Right lung (tissue), 10 donors: ENCODE measurements at places on chromosomes 4 and X. TPM values are rescaled to one million over a fixed set of nuclear protein-coding genes. Genes with fewer than 3 reads are reported as not detected.

ENPEP gene
- polyA plus RNA-seq = 37.8 TPM

- no peak for DNase-seq
Observed at GRCh38 chr4:79065262-79065661, 126.0 kb upstream of the PAQR3 start.

GRCh38 chr4:142169216-142169615 lies 532.8 kb downstream of the IL15 start:
- no peak for DNase-seq

GRCh38 chr4:42638993-42639392 lies 17.9 kb downstream of the ATP8A1 start:
- no peak for DNase-seq

PABPC4L gene
- 15.5 TPM for polyA plus RNA-seq

FRMPD4 gene
- polyA plus RNA-seq = 0.86 TPM

DNA sequence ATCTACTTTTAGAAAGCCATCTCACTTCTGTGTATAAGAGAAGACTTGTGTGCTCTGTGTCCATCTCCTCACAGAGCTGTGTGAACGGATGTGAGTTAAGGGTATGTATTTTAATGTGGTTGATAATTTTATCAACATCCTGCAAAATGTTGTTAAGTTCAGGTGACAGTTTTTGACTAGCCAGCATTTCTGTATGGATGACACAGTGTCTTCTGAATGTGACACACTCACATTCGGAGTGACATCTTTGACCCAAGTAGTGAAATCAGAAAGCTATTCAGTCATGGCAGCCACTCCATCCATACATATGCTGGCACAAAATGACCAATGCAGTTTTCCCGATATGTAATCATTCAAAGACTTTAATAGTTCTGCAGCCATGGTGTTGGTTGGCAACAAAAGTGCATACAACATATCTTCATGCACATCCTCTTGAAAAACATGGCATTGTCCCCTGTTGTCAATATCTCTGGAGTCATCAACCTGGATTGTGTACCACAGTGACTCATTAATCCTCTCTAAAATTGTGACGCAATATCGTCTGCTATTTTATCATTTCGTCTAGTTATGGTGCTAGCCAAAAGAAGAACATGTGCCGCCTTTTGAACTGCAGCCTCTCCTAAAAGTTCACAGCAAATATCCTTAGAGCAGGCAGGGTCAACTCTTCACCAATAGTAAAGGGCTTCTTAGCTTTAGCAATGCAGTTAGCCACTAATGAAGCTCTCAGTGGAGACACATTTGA lies 6.8 kb upstream of the FGF2 start:
- DNase-seq = no peak

GRCh38 chrX:46676399-46677356 lies 82.2 kb downstream of the SLC9A7 start:
- no peak for DNase-seq

DNA sequence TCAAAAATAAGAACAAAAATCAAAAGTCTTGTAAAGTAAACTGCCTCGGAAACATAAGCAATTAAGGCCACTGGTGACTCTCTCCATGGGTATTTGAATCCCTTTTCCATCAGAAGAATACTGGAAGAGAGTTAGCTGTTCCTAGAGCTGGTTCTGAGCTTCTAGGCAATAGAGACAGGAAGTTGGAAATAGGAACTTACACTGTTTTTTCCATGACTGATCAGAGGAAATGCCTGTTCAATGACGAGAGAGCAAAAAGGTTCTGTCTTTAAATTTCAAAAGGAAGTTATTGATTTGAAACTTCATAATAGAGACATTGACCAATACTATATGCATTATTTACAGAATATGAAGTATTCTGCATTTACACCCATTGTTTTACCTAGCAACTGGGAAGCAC lies 503.5 kb upstream of the ARX start:
- DNase-seq = no peak

- no peak for DNase-seq
Observed at GRCh38 chr4:103011378-103012025, 8.0 kb downstream of the SLC9B1 start.

GRCh38 chr4:176400816-176401461 lies 81.2 kb downstream of the SPCS3 start:
- no peak for DNase-seq

CLDN34 gene
- not detected for polyA plus RNA-seq

- no peak for DNase-seq
Observed at GRCh38 chr4:8437281-8437680, 3.2 kb downstream of the ACOX3 start.

DNA sequence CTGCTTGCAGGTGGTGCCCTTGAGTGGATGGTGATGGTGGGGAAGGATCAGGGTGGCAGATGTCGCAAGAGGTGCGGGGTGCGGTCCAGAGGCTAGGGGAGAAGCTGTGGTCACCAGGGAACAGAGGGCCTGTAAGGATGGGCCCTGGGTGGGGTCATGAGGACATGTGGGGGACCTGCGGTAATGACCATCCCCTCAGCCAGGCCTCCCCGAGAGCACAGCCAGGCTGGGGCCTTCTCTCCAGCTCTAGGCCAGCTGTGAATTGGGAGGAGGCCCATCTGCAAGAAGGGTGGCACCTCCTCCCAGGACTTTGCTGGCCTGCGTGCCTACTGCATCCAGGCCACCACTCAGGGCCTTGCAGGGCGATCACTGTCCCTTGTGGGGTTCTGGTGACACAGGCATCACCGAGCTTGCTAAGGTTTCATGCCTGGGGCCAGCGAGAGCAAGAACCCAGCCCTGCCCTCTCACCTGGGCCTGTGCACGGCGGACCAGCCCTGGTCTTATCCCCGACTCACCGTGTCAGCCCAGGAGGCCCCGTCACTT lies 34.1 kb upstream of the MXD4 start:
- DNase-seq = no peak

PPP3CA gene
- 55.6 TPM for polyA plus RNA-seq

GRCh38 chr4:118351851-118352827 lies 664 bp downstream of the PRSS12 start:
- no peak for DNase-seq

DNA sequence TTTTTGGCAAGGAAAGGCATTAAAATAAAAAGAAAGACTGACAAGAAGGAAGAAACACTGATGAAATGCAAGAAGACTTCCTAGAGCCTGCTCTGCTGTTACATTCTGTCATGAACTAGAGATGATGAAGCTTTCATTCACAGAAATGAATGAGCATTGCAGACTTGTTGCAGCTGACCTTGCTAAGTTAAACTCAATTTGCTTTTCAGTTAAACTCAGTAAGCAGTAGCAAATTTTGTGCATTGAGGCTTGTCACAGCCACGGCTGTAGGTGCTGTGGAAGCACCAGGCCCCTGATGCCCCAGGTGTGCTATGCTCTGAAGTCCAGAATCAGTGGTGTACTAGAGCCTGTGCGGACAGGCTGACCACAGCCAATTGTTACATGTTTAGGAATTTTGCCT lies 39.6 kb upstream of the LSM6 start:
- no peak for DNase-seq

- no peak for DNase-seq
Observed at GRCh38 chr4:110854021-110854678, 231.3 kb upstream of the PITX2 start.

TCEAL9 gene
- polyA plus RNA-seq = 140 TPM

MAGED4 gene
- polyA plus RNA-seq = 54.7 TPM

- no peak for DNase-seq
Observed at GRCh38 chr4:93031431-93032098, 727.8 kb downstream of the GRID2 start.

- DNase-seq = no peak
Observed at GRCh38 chrX:94850811-94851210, 1176.8 kb downstream of the FAM133A start.

- DNase-seq = no peak
Observed at GRCh38 chr4:125123570-125124109, 191.1 kb upstream of the FAT4 start.

DNA sequence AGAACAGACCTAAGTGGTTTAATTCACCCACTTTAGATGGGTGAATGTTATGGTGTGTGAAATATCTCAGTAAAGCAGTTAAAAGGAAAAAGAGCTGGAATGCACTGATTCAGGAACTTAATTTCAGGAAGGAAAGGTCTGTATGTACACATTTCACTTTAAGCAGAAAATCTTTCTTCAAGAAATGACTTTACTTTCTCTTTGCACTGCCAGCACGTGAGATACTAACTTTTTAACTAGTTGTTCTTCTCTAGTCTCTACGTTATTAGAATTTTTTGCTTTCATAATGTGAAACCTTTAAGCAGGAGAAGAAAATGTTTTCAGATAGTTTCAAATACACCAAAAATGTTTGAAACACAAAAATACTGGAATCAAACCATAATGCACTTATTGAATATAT lies 18.8 kb downstream of the C4orf46 start:
- DNase-seq = no peak

GCNA gene
- 2.0 TPM for polyA plus RNA-seq

- no peak for DNase-seq
Observed at GRCh38 chr4:656436-657337, 17.4 kb downstream of the ATP5ME start.

CENPVL1 gene
- polyA plus RNA-seq = not detected

- no peak for DNase-seq
Observed at GRCh38 chr4:41655177-41655576, 93.3 kb downstream of the PHOX2B start.

DNA sequence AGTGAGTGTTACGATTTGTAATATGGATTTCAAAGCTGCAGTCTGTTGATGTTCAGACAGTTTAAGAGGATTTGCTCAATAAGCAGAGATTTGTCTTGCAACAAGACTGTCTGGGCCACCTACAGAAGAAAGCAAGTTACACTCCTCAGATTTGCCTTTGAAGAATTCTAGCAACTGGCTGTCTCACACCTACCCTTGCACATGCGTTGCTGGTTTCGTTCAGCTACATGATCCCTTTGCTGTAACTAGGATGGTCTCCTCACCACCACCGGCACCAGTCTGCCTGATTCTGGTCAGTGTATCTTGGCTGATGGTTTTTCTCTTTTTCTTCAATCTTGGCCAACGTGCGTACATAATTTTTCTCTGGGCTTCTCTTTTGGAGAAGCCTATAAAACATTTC lies 172.7 kb upstream of the LCORL start:
- DNase-seq = no peak

BANK1 gene
- polyA plus RNA-seq = 2.4 TPM

GRCh38 chr4:37447886-37448285 lies 203.3 kb downstream of the NWD2 start:
- no peak for DNase-seq

GRCh38 chrX:133655275-133656265 lies 240.3 kb upstream of the GPC4 start:
- no peak for DNase-seq

CT45A2 gene
- polyA plus RNA-seq = 1.3 TPM

GRCh38 chrX:47831788-47832187 lies 4.9 kb upstream of the ZNF81 start:
- no peak for DNase-seq

DNA sequence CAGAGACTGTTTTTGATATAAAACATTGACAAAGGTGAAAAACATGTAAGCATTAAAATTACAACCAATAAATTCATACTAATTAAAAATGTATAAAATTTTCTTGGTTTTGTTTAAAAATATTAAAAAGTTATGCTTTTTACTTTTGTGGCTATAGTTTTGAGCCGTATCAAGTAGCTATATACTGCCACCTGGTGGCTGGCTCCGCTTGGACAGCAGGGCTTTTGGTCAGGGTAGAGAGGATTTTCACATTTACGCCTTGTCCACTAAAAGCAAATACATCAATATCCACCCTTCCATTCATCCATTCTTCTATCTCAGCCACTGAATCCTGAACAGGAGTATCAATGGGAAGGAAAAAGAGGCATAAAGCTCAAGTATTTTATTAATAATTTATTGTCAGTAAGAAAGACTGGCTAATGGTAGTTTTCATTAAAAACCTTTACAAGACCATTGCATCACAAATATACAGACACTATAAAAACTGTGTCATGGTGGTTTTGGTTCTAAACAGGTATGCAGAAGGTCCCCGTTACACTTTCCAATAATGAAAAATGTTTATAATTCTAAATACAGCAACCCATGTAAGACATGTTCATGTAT lies 32.1 kb upstream of the MTNR1A start:
- DNase-seq = peak; percentile 54

GRCh38 chr4:47315346-47315745 lies 148.2 kb downstream of the COMMD8 start:
- no peak for DNase-seq

- no peak for DNase-seq
Observed at GRCh38 chr4:46946919-46947536, 38.0 kb upstream of the COX7B2 start.

DNA sequence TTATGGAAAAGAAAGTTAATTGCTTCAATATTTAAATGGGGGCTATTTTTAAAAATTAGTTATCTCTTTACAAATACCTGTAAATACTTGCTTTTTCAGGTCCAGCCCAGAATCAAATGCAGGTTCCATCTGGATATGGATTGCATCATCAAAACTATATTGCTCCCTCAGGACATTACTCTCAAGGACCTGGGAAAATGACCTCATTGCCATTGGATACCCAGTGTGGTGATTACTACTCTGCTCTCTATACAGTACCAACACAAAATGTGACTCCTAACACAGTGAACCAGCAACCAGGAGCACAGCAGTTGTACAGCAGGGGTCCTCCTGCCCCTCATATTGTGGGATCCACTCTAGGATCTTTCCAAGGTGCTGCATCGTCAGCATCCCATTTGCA lies 29.2 kb downstream of the SEC24B start:
- no peak for DNase-seq

- no peak for DNase-seq
Observed at GRCh38 chr4:154988511-154988910, 207.4 kb downstream of the RBM46 start.

DNA sequence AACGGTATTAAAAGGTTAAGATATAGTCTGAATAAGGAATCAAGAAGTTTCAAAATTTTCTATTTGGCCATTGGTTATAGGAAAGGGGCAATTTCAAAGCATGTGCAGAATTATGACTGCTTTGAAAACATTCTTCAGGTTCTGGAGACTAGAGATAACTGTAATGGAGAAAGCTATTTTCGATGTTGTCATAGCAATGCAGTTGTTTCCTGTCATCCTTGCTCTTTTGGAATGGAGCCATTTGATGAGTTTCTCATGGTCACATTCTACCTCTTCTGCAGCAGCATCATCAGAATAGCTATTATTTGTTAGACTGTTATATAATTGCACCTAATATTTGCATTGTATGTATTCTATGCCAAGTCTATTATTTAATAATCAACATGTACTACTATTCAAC lies 368.2 kb upstream of the NR3C2 start:
- DNase-seq = no peak

SMIM10L2A gene
- 6.2 TPM for polyA plus RNA-seq

DNA sequence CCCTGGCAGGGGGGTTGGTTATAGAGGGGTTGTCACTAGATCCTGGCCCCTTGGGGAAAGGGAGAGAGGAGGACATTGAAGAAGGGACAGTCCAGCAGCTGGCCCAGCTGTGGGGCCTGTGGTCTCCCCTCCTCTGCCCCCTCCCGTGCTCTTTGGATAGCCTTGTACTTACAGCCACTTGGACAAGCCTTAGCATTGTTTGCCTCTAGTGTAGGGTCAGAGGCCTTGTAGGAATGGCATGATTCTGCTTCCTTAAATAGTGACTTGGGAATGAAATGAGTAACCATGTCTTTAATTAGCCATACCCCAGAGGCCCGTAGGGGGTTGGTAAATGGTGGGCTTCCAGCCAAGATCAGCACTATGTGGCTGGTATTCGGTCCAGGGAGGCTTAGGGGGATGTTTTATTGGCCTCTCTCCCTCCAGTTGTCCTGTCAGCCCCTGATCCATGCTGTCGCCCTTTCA lies 230.6 kb downstream of the PTTG2 start:
- no peak for DNase-seq

GRCh38 chr4:164540987-164541386 lies 212.9 kb upstream of the SMIM31 start:
- DNase-seq = no peak
